Naive thymus-derived CD8-positive, alpha-beta T cell (primary cell): ENCODE measurements at places on chromosomes 1 and 21. TPM values are rescaled to one million over a fixed set of nuclear protein-coding genes. Genes with fewer than 3 reads are reported as not detected.

DNA sequence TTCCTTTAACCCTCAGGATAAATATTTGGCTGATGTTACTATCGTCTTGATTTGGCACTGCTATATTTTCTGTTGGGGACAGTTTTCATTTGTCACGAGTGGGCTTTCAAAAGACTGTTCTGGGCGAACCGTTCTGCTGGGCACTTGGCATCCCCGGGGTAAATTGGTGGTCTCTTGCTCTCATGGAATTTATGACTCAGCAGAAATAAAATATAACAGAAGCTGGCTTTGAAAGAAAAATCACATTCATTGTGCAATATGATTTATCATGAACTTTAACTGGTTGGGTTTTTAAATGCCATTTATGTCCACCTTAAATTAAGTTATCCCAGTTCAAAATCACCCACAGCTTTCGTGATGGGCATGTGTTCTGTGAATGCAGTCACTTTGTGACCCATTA, 147.3 kb downstream of the KAZN start:
- DNase-seq, result no peak

DNA sequence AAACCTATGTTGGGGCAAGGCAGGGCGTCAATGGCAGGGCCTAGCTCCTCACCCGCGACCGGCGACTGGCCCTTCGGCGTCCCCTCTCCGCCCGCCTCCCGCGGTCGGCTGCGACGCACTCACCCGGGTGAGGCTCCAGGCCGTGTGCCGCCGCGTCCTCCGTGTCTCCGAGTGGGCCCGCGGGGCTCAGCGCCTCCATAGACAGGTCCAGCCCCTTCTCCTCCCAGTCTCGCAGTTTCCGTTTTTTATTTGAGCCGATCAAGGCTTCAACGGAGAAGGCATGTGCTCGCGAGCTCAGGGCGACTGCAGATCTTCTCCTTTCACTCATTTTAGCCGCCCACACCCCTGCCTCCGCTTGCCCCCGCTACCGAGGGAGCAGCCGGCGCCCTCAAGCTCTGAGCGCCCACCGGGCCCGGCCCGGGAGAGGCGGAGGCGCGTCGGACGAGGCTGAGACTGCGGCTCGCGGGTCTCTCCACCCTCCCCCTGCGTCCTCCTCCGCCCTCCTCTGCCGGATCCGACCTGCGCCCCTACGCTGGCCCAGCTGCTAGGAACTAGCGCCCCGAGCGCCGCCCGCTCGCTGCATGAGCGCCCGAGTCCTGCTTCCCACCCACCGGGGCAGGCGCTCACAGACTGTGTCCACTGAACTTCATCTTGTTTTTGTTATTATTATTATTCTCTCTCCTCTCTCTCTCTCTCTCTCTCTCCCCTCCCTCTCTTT, 516 bp downstream of the TBX15 start:
- no peak for DNase-seq

DNA sequence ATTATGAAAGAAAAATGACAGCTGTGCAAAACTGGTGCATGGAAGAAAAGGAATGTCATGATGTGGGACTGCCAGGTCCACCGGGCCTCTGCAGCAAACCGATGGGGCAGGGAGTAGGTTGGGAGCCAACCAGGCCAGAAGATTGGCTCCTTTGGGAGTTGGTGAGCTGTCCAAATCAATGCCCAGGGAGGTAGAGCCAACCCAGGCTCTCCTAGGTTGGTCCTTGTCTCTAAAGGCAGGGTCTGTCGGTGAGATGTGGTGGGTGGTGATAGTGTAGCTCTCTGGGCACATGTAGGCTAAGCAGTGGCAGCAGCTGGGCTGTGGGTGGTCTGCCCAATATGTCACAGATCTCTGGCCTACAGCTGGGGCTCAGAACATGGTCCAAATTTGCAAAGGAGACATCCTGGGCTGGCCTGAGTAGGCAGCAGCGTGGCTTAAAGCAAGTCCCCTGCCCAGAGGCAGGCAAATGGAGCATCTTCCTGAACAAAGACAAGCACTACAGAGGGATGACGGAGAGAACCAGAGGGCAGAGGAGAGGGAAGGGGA, 61.2 kb upstream of the PRDX6 start:
- no peak for DNase-seq

Gene DYRK3
- polyA plus RNA-seq, result not detected

GRCh38 chr1:241332037-241332409, 25.0 kb downstream of the RGS7 start:
- no peak for DNase-seq

DNA sequence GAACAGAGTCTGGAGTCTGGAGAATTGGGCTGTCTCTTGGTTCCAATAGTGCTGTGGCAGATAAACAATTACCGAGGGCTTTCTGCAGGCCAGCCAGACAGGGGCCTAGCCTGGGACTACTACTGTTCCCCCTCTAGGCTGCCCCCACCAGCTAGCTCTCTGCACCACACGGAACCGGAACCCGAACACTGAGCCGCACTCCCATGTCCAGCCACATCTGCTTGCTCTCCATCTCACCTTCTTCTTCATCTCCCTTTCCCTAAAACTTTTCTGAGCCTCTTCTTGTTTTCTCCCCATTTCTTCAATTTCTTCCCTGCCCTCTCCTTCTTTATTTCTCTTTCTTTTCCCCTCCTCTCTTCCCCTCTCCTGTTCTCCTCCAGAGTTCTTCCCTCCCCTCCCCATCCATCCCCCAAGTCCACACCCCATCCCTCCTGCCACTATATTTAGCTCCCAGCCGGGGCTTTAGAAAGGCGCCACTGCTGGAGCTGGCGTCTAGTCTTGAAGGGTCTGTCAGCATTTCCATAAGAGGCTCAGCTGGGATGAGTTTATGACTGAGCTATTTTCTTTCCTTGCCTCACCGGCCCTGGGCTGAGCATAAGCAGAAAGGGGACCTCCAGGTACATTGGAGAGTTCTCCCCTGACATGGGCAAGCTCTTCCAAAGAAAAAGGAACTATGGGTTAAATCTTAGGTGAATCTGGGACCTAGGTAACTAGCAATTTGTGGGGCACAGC, 25.7 kb upstream of the ATP2B4 start:
- DNase-seq, result no peak

DNA sequence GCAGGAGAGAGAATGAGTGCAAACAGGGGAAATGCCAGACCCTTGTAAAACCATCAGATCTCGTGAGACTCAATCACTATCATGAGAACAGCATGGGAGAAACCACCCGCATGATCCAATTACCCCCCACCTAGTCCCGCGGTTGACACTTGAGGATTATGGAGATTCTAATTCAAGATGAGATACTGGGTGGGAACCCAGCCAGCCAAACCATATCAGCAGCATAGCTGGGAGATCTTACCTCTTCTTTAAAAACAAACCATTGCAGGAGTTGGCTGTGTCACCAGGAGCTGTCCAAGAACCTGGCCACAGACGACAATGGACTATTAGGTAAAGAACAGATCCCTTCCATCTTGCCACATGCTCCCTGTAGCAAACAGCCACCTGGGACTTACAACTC, 422.7 kb downstream of the MATN1 start:
- no peak for DNase-seq

GRCh38 chr1:175713381-175713780, 30.0 kb downstream of the TNR start:
- no peak for DNase-seq

- no peak for DNase-seq
Measured at GRCh38 chr1:10649517-10650201, 146.8 kb downstream of the CASZ1 start.

Gene KCNJ9
- polyA plus RNA-seq, result 0.20 TPM

GRCh38 chr1:184300446-184300845, 86.4 kb upstream of the C1orf21 start:
- DNase-seq, result no peak

GRCh38 chr1:207101720-207102119, 2.3 kb upstream of the C4BPA start:
- DNase-seq, result no peak

DNA sequence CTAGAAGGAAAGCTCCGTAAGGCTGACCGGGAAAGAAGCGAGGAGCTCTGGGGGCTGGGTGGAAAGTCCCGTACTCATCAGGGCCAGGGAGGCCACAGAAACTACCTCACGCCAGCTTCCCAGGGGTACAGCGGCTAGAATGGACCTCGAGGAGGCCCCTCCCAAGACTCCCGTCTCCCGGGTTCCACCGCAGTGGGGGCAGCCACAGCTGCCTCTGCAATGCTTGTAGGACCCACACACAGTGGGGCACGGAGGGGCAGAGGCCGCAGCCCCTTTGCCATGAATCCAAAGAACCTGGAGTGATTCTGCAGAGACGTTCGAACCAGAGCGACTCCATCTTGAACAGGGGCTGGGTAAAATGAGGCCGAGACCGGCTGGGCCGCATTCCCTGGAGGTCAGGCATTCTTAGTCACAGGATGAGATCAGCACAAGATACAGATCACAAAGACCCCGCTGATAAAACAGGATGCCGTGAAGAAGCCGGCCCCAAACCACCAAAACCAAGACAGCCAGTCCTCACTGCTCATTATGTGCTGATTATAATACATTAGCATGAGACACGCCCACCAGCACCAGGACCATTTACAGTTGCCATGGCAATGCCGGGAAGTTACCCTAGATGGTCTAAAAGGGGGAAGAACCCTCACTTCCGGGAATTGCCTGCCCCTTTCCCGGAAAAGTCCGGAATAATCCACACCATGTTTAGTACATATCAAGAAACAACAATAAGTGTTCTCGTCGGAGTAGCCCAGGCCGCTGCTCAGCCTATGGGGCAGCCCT, 1.6 kb upstream of the ANKRD65 start:
- DNase-seq, result no peak

GRCh38 chr1:56180520-56181190, 398.7 kb downstream of the PLPP3 start:
- DNase-seq, result no peak

Gene CAPZA1
- 169 TPM for polyA plus RNA-seq

Gene CD1D
- polyA plus RNA-seq, result 0.15 TPM

DNA sequence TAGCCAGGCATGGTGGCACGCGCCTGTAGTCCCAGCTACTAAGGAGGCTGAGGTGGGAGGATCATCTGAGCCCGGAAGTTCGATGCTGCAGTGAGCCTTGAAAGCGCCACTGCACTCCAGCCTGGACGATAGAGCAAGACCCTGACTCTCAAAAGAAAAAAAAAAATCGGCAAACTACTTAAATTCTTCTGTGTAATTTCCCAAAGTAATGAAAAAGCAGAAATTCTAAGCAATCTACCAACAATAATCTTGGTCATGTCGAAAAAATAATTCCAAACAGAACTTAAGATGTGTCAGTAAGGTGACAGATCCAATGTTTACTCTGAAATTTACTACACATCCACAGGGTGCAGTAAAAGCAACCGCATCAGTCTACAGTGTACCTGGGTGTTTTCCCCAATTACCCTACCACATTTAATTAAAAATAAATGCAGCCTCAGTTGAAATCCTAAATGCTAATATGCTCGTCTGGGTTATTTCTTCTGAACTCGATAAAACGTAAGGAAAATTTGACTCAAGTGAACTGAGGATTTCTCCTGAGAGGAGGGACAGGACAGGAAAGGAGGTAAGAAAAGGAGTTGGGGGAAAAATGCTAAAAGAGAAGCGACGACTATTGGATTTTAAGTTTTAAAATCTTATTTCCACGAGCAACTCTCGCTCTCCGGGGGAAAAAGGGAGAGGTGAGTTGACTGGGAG, 801 bp downstream of the EPRS1 start:
- DNase-seq, result no peak

Gene RASSF5
- polyA plus RNA-seq, result 358 TPM

Gene INSRR
- polyA plus RNA-seq, result not detected

- DNase-seq, result no peak
Measured at GRCh38 chr1:236154671-236155398, 12.5 kb downstream of the GPR137B start.

GRCh38 chr1:25568090-25568833, 24.9 kb downstream of the LDLRAP1 start:
- no peak for DNase-seq

DNA sequence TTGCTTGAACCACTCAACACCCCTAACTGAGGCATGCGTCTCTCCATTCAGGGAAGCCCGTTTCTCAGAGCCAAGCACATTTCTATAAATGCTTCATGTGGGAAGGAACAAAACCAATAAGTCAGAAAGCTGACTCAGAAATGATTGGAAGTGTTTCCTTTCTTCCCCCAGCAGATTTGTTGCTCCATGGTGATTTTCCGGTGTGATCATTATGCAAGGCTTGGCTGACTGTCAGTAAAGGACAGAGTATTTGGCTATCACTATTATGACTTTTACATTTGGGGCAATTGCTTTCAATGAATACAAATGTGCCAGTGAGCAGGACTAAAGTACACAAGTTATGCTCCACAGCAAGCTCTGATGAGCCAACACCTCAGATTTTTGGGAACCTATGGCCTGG, 53.3 kb upstream of the ZC3H11B start:
- DNase-seq, result no peak

Gene MAP3K21
- polyA plus RNA-seq, result 0.06 TPM

Gene ZC3H11A
- polyA plus RNA-seq, result 50.6 TPM

- DNase-seq, result no peak
Measured at GRCh38 chr1:210070531-210070930, 132.5 kb downstream of the SYT14 start.

DNA sequence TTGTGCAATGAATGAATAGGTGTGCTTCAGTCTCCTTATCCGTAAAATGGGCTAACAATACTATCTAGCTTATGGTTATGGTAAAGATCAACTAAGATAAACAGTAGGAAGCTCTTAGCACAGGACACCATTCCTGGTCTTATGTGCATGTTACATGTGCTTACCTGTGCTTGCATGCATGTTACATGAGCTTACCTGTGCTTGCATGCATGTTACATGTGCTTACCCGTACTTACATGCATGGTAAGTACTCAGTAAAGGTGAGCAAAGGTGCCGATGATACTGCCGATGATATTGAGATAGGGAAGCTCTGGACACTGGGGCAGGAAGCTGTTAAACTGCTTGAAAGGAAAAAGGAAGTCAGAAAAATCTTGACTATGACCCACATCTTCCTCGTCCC, 211.0 kb upstream of the USP24 start:
- no peak for DNase-seq

- DNase-seq, result no peak
Measured at GRCh38 chr1:24424207-24424606, 8.6 kb downstream of the NIPAL3 start.

Gene ALG14
- polyA plus RNA-seq, result 4.2 TPM

DNA sequence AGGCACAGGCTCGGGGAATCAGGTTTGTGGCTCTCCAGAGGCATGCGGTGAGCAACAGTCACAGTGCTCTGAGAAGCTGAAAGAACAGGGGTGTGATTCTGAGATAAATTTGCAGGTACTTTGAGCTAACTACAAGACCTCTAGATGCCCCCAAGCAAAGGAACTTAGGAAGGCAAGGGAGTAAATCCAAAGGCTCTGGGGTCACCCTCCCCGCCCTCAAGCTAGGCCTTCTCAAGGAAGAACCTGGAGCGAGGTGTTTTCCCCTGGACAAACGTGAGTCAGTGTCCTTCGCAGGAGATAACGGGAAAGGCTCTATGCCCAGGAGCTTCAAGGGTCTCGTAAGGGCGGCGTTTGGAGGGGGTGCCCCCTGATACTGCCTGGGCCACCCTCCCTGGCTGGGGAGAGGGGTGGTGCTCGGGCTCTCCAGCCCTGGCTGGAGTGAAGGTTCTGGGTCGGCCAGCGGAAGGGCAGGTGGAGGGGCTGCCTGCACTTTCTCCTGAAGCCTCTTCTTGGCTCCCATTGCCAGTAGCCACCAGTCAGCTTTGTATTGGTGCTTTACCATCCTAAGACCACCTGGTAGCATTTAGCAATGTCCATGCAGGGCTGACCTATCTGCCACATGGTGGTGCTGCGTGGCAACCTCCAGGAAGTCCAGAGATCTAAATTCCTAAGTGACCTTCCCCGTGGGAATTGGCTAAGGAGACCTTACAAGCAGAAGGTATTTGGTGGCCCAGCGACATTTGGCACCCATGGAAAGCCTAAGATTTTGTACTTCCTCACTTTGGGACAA, 44.0 kb downstream of the GPR161 start:
- no peak for DNase-seq

GRCh38 chr1:93899543-93900207, 9.6 kb downstream of the GCLM start:
- DNase-seq, result no peak

GRCh38 chr1:903305-903704, 20.4 kb upstream of the SAMD11 start:
- DNase-seq, result no peak
